ENCODE measurements at places on chromosomes 11 and 22.

GRCh38 chr11:108196901-108197300 is 25.5 kb downstream of the NPAT start:
- no peak for DNase-seq

DNA sequence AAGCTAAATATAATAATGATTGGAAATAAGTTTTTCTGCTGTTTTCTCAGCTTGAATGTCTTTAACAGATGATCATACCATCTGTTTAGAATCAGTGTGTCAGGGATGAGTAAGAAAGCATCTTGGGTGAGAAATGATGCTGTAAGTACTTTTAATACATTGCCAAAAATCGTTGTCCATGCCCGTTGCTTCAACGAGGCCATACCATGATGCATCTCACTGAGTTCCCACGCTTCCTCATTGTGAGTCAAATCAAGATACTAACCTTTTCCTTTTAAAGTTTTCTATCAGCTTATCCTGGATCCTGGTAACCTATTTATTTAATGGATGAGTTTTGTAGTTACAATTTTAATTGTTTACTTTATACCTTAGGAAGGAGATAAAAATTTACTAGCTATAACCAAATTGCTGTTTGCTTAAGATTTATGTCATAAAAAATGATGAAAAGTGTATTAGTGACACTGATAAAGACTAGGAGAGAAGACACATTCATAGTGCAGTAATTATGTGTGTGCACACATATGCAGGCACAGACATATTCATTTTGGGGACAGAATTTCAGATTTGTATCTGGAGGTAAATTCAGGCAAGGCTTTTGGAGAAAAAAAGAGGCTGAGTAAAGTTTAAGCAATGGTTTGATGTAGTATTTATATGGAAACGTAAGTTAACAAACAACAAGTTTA is 154.8 kb downstream of the UVRAG start:
- DNase-seq = no peak

- DNase-seq = no peak
Measured at GRCh38 chr11:13091804-13092203, 82.7 kb downstream of the RASSF10 start.

DNA sequence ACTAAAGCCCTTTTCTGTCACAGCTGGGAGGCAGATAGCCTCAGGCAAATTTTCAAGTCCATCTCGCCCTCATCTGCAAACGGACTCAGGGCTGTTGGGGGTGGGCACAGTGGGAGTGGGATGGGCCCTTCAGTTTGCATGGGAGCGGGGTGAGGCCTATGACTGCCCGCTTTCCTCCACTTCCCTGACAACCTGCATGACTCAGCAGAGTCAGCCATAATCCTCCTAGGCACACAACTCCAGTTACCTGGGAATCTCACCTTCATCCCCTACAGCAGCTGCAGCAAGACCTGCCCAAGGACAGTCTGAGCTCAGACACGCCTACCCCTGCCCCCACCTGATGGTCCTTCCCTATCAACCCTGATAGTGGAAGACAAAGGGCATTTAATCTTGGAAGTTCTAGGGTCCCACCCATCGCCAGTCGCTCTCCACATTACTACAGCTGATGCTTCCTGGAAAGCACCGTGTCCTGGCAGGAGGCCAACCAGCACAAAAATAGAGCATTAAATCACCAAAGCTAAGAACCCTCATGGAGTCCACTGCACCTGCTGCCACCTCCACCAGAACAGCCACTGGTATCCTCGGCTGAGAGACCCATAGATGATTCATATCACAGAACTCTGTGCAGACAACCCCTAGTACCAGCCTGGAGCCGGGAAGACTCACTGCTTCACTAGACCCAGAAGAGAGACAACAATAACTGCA is 319.3 kb downstream of the DCDC1 start:
- DNase-seq = peak; percentile 86

- no peak for DNase-seq
Measured at GRCh38 chr11:8357505-8357888, 93.8 kb upstream of the LMO1 start.

- no peak for DNase-seq
Measured at GRCh38 chr22:40855979-40856512, 393 bp downstream of the ST13 start.

DNA sequence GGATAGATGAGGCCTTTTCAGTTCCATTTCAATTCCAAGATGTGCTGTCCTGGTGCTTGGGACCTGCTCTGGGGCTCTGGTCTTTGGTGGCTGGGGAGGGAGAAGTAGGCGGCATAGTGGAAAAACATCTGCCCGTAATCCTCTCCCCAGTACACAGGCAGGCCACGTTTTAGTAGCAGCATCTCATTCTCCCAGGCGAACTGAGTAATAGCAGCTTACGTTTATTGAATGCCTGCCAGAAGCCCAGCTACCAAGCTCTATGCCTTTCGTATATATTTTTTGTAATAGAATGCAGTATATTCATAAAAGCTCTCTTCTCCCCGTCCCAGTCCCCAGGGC is 11.4 kb downstream of the ACO2 start:
- no peak for DNase-seq

DNA sequence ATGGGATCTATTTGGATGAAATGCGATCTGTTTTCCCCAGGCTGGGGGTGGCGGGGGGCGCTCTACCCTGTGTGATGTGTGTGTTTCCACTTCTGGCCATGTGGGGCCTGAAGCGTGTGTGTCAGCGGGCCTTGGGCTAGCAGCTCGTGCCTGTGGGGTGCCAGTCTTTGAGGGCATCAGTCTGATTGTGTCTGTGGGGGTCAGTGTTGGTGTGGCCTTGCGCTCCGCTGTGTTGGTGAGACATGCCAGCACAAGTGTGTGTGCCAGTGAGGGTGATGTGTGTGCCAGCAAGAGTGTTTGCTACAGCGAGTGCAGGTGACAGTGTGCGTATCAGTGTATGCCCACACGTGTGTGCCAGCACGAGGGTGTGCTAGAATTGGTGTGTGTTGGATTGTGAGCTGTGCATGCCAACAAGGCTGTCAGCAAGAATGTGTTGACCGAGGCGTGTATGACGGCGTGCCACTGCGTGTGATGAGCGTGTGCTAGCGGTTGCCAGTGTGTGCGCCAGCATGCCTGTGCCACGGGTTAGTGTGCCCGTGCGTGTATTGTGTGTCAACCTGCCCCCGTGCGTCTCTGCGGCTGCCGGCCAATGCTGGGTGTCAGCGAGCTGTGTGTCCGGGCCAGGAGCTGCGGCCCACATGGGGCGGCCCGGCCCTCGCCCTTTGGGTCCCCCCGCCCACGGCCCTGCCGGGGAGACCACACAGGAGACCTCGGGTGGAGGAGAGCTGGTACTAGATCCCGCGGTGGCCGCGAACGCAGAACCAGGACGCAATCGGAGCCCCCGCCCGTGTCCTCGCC is 519 bp downstream of the ARRB1 start:
- no peak for DNase-seq
